Activated CD4-positive, alpha-beta T cell treated with anti-CD3 and anti-CD28 coated beads, Interleukin-10, Interleukin-2, amounts not matched to agents 100 ng/mL and 50 ng/mL, durations not matched to agents 16 hours and 8 hours (primary cell): ENCODE measurements at places on chromosomes 2 and 18.

GRCh38 chr2:215352602-215353001 is 40.7 kb downstream of the ATIC start:
- no peak for DNase-seq

GRCh38 chr18:49251451-49251850 is 209.0 kb downstream of the DYM start:
- no peak for DNase-seq

GRCh38 chr2:20536619-20537422 is 89.9 kb downstream of the RHOB start:
- no peak for DNase-seq

DNA sequence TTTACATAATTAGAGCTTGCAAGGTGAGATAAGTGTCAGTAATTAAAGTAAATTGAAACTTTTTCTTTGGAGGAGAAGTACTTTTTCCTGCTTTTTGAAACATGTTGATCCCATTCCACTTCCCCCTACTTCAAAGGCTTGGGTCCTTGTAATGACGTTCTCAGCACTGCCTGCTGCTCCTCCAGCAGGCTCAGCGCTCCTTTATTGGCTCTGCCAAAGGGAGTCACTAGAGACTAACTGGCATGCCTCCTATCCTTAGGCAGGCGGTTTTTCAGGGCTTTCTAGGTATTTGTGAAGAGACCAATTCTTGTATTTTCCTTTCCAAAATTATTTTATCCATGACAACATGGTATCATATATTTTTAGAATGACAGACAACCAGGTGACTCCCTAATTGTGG is 43.9 kb upstream of the ACADL start:
- no peak for DNase-seq

DNA sequence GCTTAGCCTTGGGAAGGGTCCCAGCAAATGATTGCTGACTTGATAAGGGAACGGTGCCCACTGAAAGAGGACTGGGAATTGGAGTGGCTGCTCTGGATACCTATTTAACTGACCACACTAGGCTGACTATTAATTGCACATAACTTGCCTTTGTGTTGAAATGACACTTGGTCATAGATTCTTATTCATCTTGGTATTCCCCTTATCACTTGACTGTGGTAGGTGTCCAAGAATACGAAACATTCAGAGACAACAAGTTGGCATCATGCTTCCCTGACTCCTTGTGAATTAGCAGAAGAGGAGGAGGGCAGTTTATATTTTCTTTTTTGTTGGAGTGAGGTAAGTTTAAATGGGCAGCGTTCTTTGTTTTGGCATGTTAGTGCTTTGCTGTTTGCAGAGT is 13.4 kb downstream of the FMNL2 start:
- no peak for DNase-seq

GRCh38 chr2:48433682-48434081 is 96.3 kb upstream of the STON1 start:
- no peak for DNase-seq

DNA sequence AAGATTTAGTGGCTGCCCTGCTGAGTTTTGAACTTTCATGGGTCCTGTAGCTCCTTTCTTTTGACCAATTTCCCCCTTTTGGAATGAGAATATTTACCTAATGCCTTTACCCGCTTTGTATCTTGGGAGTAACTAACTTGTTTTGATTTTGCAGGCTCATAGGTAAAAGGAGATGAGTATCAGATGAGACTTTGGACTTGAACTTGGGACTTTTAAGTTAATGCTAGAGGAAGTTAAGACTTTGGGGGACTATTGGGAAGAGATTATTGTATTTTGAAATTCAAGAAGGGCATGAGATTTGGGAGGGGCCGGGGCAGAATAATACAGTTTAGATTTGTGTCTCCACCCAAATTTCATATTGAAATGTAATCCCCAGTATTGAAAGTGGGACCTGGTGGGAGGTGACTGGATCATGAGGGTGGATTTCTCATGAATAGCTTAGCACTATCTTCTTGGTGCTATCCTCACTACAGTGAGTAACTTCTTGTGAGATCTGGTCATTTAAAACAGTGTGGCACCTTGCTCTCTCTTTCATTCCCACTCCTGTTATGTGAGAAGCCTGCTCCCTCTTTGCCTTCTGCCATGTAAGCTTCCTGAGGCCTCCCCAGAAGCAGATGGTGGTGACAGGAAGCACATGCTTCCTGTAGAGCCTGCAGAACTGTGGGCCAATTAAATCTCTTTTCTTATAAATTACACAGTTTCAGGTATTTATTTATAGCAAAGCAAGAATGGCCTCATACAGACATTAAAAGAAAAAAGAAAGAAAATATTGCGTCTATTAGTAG is 6.1 kb downstream of the ADI1 start:
- DNase-seq: no peak

GRCh38 chr18:12009581-12010140 is 28.4 kb downstream of the IMPA2 start:
- no peak for DNase-seq

- no peak for DNase-seq
These were observed 685.1 kb downstream of the NRXN1 start for GRCh38 chr2:50346629-50347357.

GRCh38 chr18:37612524-37613252 is 47.1 kb upstream of the CELF4 start:
- DNase-seq: no peak
